AG04450 (cell line): ENCODE measurements at places on chromosomes 11 and 22.

GRCh38 chr22:38163844-38164550, 17.6 kb downstream of the PLA2G6 start:
- no peak for DNase-seq

DNA sequence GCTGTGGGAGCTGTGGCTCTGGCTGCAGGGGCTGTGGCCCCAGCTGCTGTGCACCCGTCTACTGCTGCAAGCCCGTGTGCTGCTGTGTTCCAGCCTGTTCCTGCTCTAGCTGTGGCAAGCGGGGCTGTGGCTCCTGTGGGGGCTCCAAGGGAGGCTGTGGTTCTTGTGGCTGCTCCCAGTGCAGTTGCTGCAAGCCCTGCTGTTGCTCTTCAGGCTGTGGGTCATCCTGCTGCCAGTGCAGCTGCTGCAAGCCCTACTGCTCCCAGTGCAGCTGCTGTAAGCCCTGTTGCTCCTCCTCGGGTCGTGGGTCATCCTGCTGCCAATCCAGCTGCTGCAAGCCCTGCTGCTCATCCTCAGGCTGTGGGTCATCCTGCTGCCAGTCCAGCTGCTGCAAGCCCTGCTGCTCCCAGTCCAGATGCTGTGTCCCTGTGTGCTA, 514 bp downstream of the KRTAP5-9 start:
- DNase-seq, result no peak

DNA sequence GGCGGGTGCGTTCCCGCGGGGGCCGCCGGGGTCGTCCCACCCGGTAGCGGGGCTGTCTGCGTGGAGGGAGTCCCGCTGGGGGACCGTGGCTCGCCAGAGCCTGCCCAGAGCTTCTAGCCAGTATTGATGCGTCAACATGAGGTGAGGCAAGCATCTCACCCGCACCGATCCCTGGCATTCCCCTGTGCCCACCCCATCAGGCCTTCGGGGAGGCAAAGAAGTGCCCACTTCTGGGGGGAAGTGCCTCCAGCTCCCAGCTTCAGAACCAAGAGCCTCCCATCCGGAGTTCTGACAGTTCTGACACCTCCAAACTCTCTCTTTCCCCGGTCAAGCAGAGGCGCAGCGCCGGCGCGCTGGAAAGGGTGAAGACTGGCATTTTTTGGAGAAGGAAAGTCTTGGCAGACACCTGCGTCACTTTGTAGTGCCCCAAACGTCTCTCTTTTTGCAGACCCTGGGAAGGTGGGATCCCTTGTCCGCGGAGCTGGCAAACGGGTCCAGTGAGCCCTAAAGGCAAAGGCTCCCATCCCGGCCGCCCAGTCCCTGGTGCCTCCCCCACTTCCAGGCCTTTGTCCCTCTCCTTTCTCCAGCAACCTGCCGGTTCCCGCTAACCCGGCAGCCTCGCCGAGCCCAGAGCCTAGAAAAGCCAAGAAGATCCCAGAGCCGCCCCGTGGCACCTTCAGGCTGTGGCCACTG, 3.2 kb upstream of the PAX6 start:
- DNase-seq, result no peak

- no peak for DNase-seq
Observed at GRCh38 chr11:128324531-128325141, 262.7 kb downstream of the ETS1 start.

- DNase-seq, result no peak
Observed at GRCh38 chr11:12174128-12174476, 63.7 kb downstream of the MICAL2 start.

- no peak for DNase-seq
Observed at GRCh38 chr11:128643661-128644317, 50.1 kb upstream of the FLI1 start.
